GM12878 (cell line): ENCODE measurements at places on chromosomes 16 and 17.
A peak's percentile ranks its signal among the peaks of the same experiment; 100 is the strongest.

DNA sequence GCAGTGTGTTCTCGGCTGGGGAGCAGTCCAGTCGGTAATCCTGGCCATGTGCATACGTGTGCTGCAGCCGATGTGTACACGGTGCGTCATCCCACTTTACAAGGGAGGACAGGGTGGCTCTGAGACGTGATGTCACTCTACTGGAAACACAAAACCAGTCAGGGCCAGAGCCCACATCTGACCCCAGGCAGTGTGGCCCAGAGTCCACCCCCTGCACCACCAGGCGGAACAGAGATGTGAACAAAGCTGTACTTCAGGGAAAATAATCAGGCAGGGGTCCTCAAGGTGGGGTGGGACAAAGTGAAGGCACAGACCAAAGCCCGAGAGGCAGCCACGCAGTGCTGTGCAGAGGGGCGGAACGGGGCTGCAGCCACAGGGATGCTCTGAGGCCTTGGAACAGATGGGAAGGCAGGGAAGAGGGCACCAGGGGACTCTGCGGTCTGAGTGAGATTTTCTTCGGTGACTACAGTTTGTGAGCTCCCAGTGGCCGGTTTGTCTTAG lies 181.5 kb downstream of the ZNF423 start:
- H3K36me3 ChIP-seq, result no peaks in the 10 kb centered on the region
- H3K4me3 ChIP-seq, result no peak overlapping the region
- DNase-seq, result no peak
- no peak overlapping the region for H3K27ac ChIP-seq
- H3K4me1 ChIP-seq, result no peaks in the 10 kb centered on the region

- H3K27ac ChIP-seq, result no peak overlapping the region
- no peaks in the 10 kb centered on the region for H3K4me1 ChIP-seq
- H3K4me3 ChIP-seq, result no peak overlapping the region
- no peaks in the 10 kb centered on the region for H3K27me3 ChIP-seq
- H3K36me3 ChIP-seq, result peaks cover 33% of the 10 kb centered on the region
Observed at GRCh38 chr17:41894791-41895331, 23.9 kb downstream of the ACLY start.

DNA sequence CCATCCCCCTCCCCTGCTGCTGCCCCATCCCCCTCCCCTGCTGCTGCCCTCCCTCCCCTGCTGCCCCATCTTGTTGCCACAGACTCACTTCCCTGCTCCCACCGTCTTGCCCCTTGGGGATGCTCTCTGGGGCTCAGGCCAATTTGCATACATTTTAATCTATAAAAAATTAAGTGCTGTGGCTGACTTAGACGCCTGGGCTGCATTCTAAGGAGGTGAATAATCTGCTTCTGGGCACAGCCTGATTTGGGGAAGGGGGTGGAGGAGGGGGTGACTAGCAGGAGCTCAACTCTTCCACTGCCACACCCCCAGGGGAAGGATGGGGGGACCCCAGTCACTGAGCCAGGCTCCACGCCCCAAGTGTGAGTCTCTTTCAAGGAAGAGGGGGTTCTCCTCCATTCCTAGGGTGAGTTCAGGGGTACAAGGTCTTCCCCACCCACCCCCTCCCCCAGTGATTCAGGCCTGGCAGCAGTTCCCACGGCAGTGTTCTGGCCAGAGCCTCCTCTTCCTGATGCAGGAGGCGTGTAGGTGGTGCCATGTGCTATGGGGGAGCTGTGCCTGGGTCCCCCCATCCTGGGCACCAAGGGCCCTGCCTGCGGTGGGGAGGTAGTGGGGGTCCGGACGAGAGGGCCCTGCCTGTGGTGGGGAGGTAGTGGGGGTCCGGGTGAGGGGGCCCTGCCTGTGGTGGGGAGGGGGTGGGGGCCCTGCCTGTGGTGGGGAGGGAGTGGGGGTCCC lies 5.0 kb downstream of the DPH1 start:
- H3K27ac ChIP-seq, result no peak overlapping the region; the same call in 1 of the 2 replicates
- peaks cover 11% of the 10 kb centered on the region; the same call in 1 of the 2 replicates for H3K4me1 ChIP-seq
- no peaks in the 10 kb centered on the region for H3K27me3 ChIP-seq
- H3K36me3 ChIP-seq, result peaks cover 5% of the 10 kb centered on the region; the same call in 1 of the 2 replicates
- H3K4me3 ChIP-seq, result no peak overlapping the region

DNA sequence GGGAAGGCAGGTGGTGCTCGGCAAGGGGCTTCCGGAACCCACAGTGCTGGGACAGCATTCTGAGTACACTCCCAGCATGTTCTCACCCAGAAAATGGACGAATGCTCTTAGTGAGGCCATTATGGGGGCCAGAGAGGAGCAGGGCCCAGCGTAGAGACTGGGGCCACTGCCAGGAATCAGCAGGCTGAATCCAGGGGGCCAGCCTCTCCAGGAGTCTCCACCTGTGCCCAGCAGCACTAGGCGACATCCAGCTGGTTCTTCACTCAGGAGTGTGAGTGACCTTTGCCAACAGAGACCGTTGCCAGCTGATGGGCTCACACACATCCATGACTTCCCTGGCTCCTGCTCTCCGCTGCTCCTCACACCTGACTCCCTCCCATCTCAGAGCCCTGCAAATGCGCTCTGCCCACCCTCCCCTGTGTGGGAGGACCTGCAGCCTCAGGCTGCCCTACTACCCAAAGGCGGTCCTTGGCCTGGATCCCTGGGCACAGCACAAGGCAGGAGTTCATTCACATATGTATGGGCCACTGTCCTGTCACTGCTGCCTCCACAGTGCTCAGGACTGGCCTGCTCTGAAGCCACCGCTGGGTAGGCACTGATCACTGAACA lies 5.1 kb downstream of the RHBDF1 start:
- H3K36me3 ChIP-seq, result no peaks in the 10 kb centered on the region
- H3K27me3 ChIP-seq, result peaks cover 7% of the 10 kb centered on the region
- DNase-seq, result no peak
- H3K4me3 ChIP-seq, result no peak overlapping the region

DNA sequence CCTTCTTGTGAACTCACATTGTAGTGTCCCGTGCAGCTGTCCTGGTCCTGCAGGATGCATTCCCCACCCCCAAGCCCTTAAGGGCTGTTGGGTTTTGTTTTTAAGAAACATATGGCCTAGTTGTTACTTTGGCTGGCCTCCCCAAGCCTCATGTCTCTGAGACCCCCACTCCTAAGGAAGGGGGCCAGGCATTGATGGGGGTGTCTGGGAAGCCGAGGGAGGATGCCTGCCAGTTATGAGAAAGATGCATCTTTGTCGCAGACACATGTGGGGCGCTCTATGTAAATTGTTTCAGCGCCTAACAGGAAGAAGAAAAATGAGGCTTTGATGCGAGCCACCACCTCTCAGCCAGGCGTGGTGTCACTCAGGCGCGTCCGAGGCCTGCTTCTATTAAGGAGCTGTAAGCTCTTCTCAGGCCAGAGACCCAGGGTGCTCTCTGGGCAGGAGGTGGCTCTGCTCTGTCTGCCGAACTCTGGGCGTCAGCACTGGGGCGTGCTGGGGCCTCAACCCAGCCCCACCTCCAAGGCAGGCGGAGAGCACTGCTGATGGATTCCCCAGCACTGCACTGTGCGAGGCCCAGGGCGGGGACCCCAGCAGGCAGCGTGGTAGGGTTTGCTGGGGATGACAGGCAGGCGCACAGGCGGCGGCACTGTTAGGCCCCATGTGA lies 70.6 kb downstream of the SREBF1 start:
- H3K4me1 ChIP-seq, result peaks cover 18% of the 10 kb centered on the region
- H3K36me3 ChIP-seq, result peaks cover 9% of the 10 kb centered on the region
- peak overlapping the region; percentile 41 for H3K27ac ChIP-seq
- H3K27me3 ChIP-seq, result no peaks in the 10 kb centered on the region
- no peak for DNase-seq
- H3K4me3 ChIP-seq, result no peak overlapping the region

DNA sequence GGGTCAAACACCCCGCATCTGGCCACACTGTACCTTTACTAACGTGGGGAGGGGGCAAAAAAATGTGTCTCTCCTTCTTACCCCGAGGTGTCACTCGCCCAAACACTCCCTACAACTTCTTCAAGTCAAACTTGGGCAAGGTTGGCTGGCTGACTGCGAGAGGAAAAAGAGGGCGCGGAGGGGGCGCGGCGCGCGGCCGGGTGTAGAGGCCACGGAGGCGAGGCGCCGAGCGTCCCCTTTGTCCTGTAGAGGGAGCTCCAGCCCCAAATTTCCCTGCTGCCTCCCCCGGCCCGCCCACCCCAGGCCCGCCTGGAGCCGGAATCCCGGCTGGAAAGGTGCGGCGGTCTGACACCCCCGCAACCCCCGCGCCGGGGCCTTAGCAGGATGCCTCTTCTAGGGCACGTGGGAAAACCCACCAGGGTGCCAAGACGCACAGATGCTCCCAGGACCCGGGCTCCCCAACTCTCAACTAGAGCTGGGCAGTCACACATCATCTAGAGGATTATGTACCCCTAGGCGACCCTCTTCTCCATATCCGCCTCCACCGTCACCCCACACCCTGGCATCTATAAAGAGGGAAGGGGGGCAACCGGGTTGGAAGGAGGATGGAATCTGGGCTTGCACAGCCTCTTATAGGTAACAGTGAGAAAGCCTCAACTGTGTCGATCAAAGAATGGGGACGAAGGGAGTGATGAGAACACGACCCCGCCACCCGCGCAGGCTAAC lies 4.2 kb downstream of the IRX3 start:
- no peak overlapping the region for H3K27ac ChIP-seq
- no peaks in the 10 kb centered on the region for H3K36me3 ChIP-seq

- peaks cover 9% of the 10 kb centered on the region for H3K36me3 ChIP-seq
- H3K4me3 ChIP-seq, result no peak overlapping the region
- H3K27ac ChIP-seq, result no peak overlapping the region
- H3K4me1 ChIP-seq, result no peaks in the 10 kb centered on the region
Observed at GRCh38 chr17:1039511-1040215, 42.7 kb downstream of the TIMM22 start.

GRCh38 chr17:58808609-58809563 lies 53.2 kb downstream of the PPM1E start:
- no peak for DNase-seq
- H3K36me3 ChIP-seq, result no peaks in the 10 kb centered on the region
- H3K4me3 ChIP-seq, result no peak overlapping the region
- H3K27ac ChIP-seq, result no peak overlapping the region

- H3K27me3 ChIP-seq, result no peaks in the 10 kb centered on the region
- H3K36me3 ChIP-seq, result no peaks in the 10 kb centered on the region
- H3K27ac ChIP-seq, result no peak overlapping the region
- no peaks in the 10 kb centered on the region for H3K4me1 ChIP-seq
Observed at GRCh38 chr16:61471737-61472136, 564.5 kb downstream of the CDH8 start.

DNA sequence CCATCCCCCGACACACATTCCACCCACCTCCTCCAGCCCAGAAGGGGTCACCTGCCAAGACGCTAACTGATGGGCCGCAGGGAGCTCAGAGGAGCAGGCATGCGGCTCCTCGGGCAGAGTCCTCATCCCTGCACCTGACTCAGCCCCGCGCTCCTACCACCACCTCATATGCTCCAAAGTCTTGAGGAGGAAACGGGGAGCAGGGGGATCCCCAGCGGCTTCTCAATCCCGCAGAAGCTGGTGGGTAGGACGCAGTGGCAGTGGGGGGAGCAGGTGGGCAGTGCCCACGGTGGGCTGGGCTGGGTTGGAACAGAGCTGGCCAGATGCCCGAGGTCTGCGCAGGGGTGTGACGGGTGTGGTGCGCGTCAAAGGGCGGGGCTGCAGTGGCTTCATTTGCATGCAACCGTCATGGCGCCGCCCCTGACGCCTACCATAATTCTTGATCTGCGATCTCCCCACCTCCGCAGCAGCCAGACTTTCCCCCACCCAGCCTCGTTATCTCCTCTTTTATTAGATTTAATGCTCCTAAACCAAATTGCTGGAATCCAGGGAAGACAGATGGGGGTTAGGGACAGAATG lies 39.0 kb upstream of the EMP2 start:
- no peak for DNase-seq
- H3K27me3 ChIP-seq, result peaks cover 5% of the 10 kb centered on the region; the same call in 1 of the 2 replicates
- no peaks in the 10 kb centered on the region for H3K36me3 ChIP-seq

DNA sequence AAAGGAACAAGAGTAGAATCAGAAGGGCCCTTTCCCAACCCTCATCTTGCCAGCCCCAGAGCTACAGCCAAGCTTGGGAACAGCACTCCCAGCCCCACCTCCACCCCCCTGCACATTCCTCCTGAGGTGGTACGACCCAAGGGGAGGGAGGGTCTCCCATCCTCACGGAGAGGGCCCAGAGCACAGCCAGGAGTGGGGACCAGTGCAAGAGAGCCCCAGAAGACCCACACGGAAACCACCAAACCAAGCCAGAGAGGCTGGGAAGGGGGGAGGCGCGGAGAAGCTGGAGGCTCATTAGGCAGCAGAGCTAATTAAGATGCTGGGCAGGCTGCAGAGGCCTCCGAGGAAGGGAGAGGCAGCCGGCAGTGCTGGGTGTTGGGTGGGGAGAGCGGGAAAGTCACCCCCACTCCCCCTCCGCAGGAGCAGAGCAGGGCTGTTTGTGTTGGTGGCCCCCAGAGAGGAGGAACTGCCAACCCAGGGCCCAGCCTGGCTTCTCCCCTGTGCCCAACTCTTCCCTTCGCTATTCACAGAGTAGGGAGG lies 2.4 kb downstream of the CACNB1 start:
- peaks cover 14% of the 10 kb centered on the region for H3K4me1 ChIP-seq
- H3K27me3 ChIP-seq, result no peaks in the 10 kb centered on the region
- peaks cover 6% of the 10 kb centered on the region; the same call in 1 of the 2 replicates for H3K36me3 ChIP-seq
- no peak for DNase-seq
- H3K27ac ChIP-seq, result no peak overlapping the region

- no peak for DNase-seq
- no peaks in the 10 kb centered on the region for H3K36me3 ChIP-seq
- H3K4me1 ChIP-seq, result no peaks in the 10 kb centered on the region
- H3K27ac ChIP-seq, result no peak overlapping the region
Observed at GRCh38 chr16:15777533-15778203, 79.2 kb downstream of the MYH11 start.

DNA sequence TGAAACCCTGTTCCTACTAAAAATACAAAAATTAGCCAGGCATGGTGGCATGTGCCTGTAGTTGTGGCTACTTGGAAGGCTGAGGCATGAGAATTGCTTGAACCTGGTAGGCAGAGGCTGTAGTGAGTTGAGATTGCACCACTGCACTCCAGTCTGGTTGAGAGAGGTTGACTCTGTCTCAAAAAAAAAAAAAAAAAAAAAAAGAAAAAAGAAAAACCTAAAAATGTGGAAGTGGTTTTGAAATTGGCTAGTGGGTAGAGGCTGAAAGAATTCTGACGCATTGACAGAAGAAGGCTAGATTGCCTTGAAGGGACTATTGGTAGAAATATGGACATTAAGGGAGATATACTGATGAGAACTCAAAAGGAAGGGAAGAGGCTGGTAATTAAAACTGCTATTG lies 33.6 kb upstream of the CPPED1 start:
- no peak overlapping the region for H3K27ac ChIP-seq
- no peak for DNase-seq
- H3K36me3 ChIP-seq, result no peaks in the 10 kb centered on the region
- H3K4me3 ChIP-seq, result no peak overlapping the region

DNA sequence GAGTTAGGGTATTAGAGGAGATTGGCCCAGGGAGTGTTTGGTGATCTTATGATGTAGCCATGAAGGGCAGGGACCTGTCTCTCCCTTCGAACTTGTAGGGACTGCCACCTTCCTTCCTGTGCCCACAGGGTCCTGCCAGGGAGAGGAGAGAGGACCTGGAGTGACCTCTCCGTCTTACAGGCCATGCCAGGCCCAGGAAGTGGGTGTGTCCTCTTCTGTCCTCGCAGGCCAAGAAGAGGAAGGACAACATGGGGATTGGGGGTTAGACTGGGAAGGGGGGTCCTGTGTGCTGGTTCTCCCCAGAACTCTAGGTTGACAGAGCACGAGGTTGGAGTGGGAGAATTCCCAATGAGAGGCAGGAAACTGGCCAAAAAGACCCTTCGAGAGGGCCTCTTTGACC lies 43.4 kb upstream of the TAC4 start:
- H3K27me3 ChIP-seq, result peaks cover 5% of the 10 kb centered on the region
- no peak overlapping the region for H3K27ac ChIP-seq
- no peaks in the 10 kb centered on the region for H3K4me1 ChIP-seq
- no peak for DNase-seq
- H3K4me3 ChIP-seq, result no peak overlapping the region
